SK-N-SH (cell line): ENCODE measurements at places on chromosomes 13 and 19. TPM values are rescaled to one million over a fixed set of nuclear protein-coding genes. Genes with fewer than 3 reads are reported as not detected.

MBD3L2B gene
- not detected in 2 replicates for polyA plus RNA-seq

C1QTNF9B gene
- not detected in 2 replicates for polyA plus RNA-seq

FDX2 gene
- 45.8 TPM in 2 replicates for polyA plus RNA-seq

TNFAIP8L1 gene
- polyA plus RNA-seq: 5.7 and 6.4 TPM in 2 replicates

NCR1 gene
- polyA plus RNA-seq: not detected in 2 replicates

SIPA1L3 gene
- 6.7 and 11.6 TPM in 2 replicates for polyA plus RNA-seq

- H3K36me3 ChIP-seq: no peaks in the 10 kb centered on the region
- H3K4me1 ChIP-seq: no peaks in the 10 kb centered on the region
- no peak overlapping the region for H3K27ac ChIP-seq
- no peak for DNase-seq
- peaks cover 5% of the 10 kb centered on the region; the same call in 1 of the 2 replicates for H3K27me3 ChIP-seq
- H3K4me3 ChIP-seq: no peak overlapping the region
Observed at GRCh38 chr19:35822579-35822978, 9.9 kb upstream of the PRODH2 start.

- H3K4me1 ChIP-seq: no peaks in the 10 kb centered on the region; the same call in 1 of the 2 replicates
- no peaks in the 10 kb centered on the region for H3K27me3 ChIP-seq
- no peak overlapping the region for H3K4me3 ChIP-seq
- H3K27ac ChIP-seq: no peak overlapping the region; the same call in 1 of the 2 replicates
- H3K36me3 ChIP-seq: no peaks in the 10 kb centered on the region; the same call in 1 of the 2 replicates
Observed at GRCh38 chr13:102309110-102309509, 92.7 kb downstream of the FGF14 start.

DNA sequence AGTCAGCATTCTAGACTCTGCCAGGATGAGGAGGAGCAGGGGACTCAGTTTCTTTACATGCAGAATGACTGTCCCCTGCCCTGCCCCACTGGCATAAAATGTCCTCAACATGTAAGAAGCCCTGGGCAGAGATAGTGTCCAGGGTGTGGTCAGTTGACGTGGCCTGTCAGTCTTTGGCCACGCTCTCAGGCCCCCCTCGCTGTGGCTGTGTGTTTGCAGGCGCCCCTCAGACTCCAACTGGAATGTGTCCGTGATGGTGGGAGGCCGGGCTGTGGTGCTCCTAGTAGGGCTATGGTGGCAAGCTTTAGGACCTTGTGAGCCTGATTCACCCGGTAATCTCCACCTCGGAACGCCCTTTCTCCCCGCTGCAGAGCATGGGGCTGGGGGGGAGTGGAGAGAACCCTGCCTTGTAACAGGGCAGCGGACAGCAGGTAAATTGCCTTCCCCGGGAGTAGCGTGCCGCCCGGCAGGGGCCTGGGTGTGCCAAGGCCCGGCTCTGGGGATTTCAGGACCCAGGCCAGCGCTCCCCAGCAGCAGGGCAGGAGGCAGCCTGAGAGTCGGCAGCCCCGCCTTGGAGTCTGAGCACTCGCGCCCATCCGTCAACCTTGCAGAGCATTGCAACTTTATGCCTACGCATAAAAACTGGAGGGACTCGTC lies 62.3 kb downstream of the CHST8 start:
- peaks cover 48% of the 10 kb centered on the region for H3K4me1 ChIP-seq
- no peaks in the 10 kb centered on the region for H3K36me3 ChIP-seq
- no peak for DNase-seq
- H3K27me3 ChIP-seq: no peaks in the 10 kb centered on the region
- no peak overlapping the region for H3K4me3 ChIP-seq
